ENCODE measurements at places on chromosomes 5 and 9. TPM values are rescaled to one million over a fixed set of nuclear protein-coding genes. Genes with fewer than 3 reads are reported as not detected.

Gene ATP6V0E1
- polyA plus RNA-seq: 324 TPM

Gene CCDC152
- 2.1 TPM for polyA plus RNA-seq

Gene GPR151
- polyA plus RNA-seq: not detected

Gene AJM1
- 6.9 TPM for polyA plus RNA-seq

Gene SLC22A4
- polyA plus RNA-seq: 1.5 TPM

Gene SH3GLB2
- 119 TPM for polyA plus RNA-seq

Gene GRXCR2
- polyA plus RNA-seq: not detected

Gene NIPAL4
- polyA plus RNA-seq: 14.6 TPM

Gene SLC27A4
- polyA plus RNA-seq: 23.1 TPM

Gene IL9
- not detected for polyA plus RNA-seq

Gene PCDHGB3
- polyA plus RNA-seq: 1.4 TPM

Gene TNFAIP8
- polyA plus RNA-seq: 21.6 TPM

Gene GAS1
- polyA plus RNA-seq: 46.3 TPM

Gene WHRN
- polyA plus RNA-seq: 12.1 TPM

Gene TAF11L5
- not detected for polyA plus RNA-seq

Gene PCDHGA10
- polyA plus RNA-seq: 1.6 TPM

Gene DCP2
- polyA plus RNA-seq: 6.1 TPM

Gene APBA1
- 7.1 TPM for polyA plus RNA-seq

Gene HTR1A
- not detected for polyA plus RNA-seq

Gene SLC4A9
- polyA plus RNA-seq: 0.06 TPM
